ENCODE measurements at places on chromosomes 4 and X.

DNA sequence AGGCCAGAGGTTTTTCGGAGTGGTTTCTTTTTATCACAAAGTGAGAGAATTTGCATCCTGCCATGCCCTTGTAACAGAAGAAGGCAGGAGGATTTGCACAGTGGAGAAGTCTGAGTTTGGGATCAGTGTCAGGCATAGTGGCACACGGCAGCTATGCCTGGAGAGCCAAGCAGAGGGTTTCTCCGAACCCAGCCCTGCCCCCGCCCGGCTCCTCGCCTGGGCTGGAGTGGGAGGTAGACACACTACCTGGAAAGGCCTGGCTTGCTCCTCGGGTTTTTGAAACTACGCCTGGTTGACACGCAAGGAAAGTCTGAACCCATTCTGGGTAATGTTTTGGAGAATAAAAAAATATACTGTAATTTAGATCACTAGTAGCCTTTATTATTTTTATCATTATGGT, 1653.6 kb upstream of the TENM3 start:
- no peak for DNase-seq

- no peak for DNase-seq
These were observed 31.4 kb upstream of the VMA21 start for GRCh38 chrX:151365579-151365978.

GRCh38 chr4:137545461-137545861, 13.2 kb upstream of the PCDH18 start:
- no peak for DNase-seq

DNA sequence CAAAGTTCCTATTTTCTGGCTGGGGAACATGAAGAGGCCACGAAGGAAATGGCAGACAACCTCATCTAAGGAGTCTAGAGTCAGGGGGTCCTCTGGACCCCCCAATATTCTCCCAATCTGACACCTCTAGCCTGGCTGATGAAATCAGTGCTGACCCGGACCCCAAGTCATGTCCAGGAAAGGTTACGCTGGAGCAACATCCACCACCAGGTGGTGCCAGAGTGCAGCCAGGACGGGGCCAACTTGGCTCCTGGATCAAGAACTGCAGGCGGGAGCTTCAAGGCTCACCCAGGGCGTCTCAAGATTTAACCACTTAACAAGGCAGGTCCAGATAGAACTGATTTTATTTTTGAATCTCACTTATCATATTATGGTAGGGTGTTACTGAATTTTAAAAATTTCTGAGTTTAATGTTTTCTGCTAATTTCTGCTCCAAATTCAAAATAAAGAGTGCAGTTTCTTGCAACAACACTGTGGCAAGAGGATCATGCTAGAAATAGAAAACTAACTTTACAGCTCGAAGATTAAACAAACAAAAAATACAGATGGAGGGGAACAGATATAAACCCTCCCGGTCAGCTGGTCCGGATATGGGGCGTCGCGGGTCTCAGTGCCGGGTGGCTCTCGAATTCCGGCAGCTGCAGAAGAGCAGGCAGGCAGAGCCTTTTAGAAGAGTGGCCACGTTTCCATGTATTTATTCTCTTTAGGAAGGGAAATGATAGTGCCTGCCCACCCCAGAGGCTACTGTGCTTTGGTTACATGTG, 135.5 kb downstream of the AFAP1 start:
- peak; percentile 83 for DNase-seq

DNA sequence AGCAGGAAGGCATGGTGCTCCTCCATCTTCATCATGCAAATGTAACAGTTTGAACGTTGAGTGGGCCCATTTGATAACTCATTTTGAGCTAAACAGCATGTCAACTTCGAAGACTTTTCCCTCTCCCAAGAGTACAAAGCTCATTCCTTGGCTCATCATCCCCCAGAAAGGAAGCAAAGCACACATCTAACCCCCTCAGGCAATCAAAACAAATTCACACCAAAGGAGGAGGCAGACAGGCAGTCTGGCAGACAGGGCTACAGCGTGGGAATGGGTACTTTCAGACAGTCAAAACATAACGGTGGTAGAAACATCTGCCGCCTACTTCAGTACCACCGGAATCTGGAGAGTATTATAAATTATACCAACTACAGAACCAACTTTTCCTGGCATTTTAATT, 81.7 kb downstream of the PCDH19 start:
- no peak for DNase-seq

GRCh38 chr4:181272422-181272821, 970.8 kb upstream of the TENM3 start:
- DNase-seq: no peak

DNA sequence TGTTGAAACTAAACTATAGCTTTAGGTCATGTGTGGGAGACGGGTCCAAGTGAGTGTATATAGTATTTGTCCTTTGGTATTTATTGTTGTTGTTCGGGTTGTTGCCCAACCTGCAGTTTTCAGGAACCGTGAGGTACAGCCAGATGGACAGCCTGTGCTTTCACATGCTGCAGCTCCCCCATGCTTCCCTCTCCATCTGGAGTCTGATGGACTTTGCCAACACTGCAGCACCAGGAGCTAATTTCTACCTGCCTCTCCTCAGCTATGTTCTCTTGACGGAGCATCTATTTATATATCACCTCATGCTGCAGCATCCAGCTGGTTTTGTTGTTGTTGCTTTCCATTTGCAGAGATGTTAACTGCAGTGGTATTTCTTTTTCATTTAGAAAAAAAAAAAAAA, 80.1 kb downstream of the TLL1 start:
- no peak for DNase-seq

- no peak for DNase-seq
These were observed 10.9 kb downstream of the DCK start for GRCh38 chr4:71004281-71004851.

DNA sequence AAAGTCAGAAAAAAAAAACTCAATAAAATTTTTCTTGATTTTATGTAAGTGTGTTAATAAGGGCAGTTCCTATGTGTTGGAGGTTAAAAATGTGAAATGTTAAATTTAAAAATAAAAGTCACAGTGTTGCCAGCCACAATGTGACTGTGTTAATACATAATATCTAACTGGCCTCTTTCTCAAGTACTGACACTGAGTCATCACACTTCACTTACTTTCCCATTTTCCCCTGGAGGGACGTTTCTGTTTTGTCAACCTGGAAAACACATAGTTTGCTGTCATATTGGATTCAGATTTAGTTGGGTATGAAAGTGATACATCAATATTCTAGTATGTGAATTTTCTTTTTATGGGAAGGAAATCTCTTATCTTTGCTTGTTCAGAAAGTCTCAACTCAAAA, 46.4 kb downstream of the ARHGEF38 start:
- no peak for DNase-seq

- no peak for DNase-seq
These were observed 52.8 kb downstream of the PRDM5 start for GRCh38 chr4:120869613-120870278.
